NCI-H748 treated with DMSO at 0.1 percent for 48 hours (cell line): ENCODE measurements at places on chromosomes 3 and 15.

GRCh38 chr15:51198701-51199232, 104.1 kb upstream of the TNFAIP8L3 start:
- no peak for DNase-seq

- peak; percentile 4 for DNase-seq
Measured at GRCh38 chr15:89472785-89473256, 23.6 kb downstream of the RHCG start.

DNA sequence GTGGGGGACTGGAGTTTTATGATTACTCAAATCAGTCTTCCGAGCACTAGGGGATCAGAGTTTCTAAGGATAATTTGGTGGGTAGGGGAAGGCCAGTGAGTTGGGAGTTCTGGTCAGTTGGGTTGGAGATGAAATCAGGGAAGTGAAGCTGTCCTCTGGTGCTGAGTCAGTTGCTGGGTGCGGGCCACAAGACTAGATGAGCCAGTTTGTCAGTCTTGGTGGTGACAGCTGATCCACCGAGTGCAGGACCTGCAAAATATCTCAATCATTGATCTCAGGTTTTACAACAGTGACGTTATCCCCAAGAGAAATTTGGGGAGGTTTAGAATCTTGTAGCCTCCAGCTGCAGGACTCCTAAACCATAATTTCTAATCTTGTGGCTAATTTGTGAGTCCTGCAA, 249.4 kb downstream of the FAM43A start:
- DNase-seq = no peak

GRCh38 chr3:101588616-101589015, 14.6 kb downstream of the PCNP start:
- DNase-seq = no peak

DNA sequence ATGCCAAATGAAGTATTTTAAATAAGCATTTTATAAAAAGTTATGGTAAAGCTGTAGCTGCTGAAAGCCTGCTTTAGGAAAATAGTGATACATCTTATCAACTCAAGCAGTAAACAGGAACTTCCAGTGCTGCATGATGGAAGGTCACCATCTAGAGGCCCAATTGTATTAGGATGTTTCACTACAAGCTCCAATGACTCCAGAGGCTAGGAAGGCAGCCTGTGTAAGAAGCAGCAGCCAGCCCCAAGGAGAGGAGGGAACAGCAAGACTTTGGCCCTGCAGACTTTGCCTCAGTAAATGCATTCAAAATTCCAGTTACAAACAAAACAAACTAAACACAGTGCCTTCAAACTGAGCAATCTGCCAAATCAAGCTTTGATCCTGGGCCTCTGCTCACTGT, 32.1 kb downstream of the ILDR1 start:
- DNase-seq = no peak

DNA sequence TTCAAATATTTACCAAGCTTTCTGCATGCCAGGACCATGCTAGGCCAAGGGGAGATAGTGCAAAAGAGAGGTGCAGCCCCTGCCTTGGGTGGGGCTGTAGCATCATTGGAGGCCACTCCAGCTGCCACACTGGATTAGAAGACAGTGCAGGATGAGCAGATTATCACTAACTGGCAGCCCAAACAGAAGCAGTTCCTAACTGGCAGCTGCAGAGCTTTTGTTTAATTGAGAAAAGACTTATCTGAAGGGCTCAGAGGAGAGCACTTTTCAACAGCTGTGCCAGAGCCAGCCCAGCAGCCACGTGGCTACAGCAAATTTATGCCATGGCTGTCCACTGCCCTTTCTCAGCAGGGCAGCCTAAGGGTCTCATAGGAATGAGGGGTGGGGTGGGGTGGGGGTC, 13.5 kb upstream of the ACSBG1 start:
- no peak for DNase-seq

GRCh38 chr15:38602910-38603670, 38.5 kb upstream of the RASGRP1 start:
- DNase-seq = no peak

DNA sequence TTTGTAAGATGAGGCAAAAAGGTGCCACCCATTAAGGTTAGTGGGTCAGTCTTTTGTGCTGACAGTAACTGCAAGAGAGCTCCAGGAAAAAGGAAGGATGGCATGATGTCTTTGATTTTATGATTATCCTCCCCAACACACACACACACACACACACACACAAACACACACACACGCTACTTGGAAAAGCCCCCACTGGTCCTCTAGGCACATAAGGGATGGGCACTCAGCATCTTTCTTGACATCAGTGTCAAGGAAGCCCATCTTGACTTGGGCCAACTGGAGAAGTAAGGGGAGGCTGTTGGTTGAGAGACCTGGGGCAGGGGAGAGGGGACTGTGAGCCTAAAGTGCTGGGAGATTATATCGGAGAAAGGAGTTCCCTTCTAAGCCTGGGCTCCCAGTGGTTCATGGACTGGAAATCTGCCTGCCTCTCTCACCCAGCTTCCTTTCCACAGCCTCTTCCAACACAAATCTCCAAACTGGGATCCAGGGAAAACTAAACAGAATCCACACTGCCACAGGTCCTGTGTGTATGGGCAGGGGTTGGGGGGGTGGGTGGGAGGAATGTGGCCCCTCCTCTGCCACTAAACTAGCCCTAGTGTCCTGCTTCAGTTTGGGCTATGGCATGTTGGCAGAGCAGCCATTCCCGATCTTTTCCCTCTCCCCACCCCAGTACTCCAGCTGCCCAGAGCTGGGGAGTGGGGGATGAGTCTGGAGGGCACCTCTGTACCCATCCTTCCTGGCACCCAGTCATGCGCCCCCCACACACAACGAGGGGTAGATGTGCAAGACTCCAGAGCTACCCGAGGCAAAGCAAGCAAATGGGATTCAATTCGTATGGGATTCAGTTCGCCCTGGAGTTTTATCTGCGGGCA, 1.6 kb downstream of the AMOTL2 start:
- no peak for DNase-seq

DNA sequence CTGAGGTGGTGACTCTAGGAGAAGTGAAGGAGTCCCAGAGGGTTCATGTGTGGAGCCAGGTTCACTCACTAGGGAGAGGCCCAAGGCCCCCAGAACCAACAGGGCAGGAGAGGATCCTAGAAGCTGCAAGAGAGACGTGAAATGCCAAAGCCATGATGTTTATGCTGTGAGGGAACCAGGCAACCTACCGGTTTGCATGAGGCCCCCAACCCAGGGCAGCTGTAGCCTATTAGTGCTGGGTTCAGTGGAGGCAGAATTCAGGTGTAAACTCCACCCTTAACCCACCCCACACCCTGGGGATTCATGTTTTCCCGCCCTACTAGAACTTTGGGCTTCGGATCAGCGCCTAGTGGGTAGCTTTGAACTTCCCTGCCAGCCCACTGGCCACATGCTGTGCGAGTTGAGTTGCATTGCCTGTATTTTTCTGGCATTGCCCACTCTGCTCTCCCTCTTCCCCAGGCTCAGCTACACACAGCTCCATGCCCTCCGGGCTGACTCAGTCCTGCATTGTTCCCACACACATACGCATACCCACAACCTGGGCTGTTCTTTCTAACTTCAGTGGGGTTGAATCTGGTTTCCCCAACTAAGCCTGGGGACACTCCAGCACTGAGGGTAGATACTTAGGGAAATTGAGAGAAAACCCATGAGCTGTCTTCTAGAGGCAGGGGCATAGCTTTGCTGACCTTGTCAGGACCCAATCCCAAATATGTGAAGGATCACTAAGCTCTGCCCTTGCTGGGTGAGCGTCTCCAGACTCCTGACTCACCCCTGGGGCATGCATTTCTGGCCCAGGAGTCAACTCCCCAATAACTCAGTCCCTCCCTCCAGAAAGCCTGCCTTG, 2.0 kb upstream of the ZBTB47 start:
- DNase-seq = no peak

DNA sequence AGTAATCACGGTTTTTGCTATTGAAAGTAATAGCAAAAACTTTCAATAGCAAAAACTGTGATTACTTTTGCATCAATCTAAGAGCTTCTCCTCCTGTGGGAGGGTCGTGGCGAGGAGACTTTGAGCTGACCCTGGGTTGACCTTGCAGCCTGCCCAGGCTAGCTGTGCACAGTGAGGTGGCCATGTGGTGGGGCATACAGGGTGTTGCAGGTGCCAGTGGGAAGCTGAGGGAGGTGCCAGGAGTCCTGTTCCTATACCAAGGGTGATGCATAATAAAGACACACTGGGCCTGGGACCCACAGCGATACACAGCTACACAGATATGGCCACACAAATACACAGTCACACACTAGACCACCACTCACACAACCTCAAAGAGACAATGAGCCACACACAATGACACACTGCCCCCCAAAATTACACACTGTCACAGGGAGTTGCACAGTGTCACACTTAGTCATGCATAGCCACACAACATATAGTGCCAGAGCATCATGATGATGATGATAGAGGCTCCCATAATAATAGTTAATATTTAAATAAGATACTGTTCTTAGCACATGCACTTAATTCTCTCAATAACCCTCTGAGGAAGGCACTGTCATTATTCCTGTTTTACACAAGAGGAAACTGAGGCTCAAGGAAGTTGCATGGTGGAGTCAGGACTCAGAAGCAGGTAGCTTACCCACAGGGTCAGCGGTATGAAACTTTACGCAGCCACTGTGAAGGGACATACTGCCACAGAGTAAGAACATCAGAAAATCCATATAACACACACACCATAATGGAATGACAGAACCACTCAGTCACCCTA, 6.3 kb downstream of the PLCD1 start:
- DNase-seq = no peak

- DNase-seq = no peak
Measured at GRCh38 chr3:192890347-192891335, 27.0 kb downstream of the MB21D2 start.

- DNase-seq = no peak
Measured at GRCh38 chr15:78907577-78907976, 34.9 kb downstream of the MORF4L1 start.

- DNase-seq = no peak
Measured at GRCh38 chr3:184912163-184912562, 100.2 kb downstream of the VPS8 start.

GRCh38 chr15:68230157-68231100, 901 bp upstream of the CLN6 start:
- DNase-seq = no peak

- DNase-seq = no peak
Measured at GRCh38 chr3:117454254-117454653, 744.7 kb downstream of the TUSC7 start.

DNA sequence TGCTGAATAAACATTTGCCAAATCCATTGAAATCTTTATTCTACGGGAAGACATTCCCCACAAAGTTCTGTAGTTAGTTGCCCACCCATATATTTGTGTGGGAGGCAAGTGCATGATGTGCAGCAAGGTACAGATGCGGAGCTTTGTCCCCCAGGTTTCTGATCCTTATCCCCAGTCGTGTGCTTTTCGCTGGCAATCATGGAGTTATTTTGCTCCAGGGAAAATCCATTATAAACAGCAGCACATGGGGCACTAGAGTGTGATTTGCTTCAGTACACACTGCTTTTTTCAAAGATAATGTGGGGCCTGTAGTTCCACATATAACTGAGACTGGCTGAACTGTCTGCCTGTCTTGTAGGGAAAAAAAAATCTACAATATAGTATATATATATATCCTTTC, 132.1 kb downstream of the FEZF2 start:
- no peak for DNase-seq

- no peak for DNase-seq
Measured at GRCh38 chr3:185961675-185962232, 23.9 kb upstream of the TRA2B start.

DNA sequence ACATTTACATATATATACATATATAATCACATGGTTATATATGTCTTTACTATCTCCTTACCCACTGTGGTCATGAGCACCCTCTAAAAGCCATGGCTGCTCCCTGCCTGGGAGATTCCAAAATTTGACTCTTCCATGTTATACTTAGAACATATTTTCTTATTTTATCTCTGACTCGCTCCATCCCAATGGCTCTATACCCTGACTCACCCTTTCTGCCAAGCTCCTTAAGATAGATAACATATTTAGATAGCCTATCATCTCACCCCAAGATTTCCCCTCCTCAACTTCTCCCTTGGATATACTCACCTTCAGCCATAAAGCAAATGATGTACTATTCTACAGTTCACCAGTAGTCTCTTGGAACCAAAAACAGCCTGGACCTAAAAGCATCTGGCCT, 65.1 kb downstream of the CD200R1L start:
- no peak for DNase-seq

DNA sequence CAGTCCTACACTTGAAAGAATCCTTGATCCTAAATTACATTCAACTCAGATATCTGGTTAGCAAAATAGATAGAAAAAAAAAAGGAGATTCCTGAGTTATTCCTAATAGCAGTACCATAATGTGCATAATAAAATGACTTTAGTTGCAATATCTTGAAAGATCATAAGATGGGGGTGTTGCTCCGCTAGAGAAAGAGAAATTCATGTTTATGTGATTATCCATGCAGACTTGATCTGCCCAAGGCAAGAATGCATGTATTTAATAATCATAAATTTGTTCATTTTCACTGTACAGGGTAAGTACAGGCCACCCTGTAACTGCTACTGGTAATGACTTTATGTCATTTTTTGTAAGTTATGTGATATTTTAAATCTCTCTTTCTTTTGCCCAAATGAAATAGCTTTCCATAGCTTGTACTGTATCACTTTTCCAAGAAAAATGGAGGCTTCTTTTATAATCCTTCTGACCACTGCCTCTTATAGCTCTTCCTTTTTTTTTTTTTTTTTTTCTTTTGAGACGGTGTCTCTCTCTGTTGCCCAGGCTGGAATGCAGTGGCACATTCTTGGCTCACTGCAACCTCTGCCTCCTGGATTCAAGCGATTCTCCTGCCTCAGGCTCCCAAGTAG, 84.6 kb downstream of the HCN4 start:
- no peak for DNase-seq

DNA sequence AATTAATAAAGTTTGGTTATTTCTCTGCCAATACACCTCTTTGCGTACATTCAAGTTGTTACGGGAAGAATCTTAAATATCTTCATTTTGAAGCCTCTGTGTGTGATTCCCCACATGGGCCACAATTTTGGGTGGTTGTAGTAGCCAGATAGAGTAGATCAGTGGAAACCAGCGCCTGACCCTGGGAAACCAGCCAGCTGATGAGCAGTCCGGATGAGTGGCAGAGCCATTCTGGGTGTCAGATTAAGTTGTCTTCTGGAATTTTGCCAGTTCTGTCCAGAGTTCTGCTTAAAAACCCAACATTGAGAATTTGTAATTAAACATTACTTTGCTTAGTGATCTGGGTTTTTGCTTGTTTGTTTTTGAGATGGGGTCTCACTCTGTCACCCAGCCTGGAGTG, 49.7 kb downstream of the MRPS25 start:
- DNase-seq = no peak

GRCh38 chr3:24604215-24604614, 109.6 kb upstream of the THRB start:
- DNase-seq = no peak

DNA sequence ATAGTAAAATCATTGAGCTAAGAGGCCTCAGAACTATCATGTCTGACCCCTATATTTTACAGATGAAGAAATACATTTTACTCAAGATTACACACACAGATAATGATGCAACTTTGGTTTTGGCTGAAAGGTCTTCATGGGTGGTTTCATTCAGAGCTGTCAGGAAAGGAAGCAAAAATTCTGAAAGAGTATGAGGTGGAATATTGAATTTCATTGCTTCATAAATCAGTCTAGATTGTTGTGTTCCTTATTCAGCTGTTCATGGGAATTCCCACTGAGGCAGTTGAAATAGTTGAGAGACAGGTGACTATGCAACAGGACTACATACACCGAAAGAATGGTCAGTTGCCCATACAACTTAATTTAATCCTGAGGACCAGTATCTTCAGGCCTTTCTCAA, 39.4 kb downstream of the CD200 start:
- no peak for DNase-seq

- no peak for DNase-seq
Measured at GRCh38 chr3:156677536-156677935, 3.1 kb downstream of the TIPARP start.
